ENCODE measurements at places on chromosomes 4 and X. TPM values are rescaled to one million over a fixed set of nuclear protein-coding genes. Genes with fewer than 3 reads are reported as not detected.
A peak's percentile ranks its signal among the peaks of the same experiment; 100 is the strongest.

DNA sequence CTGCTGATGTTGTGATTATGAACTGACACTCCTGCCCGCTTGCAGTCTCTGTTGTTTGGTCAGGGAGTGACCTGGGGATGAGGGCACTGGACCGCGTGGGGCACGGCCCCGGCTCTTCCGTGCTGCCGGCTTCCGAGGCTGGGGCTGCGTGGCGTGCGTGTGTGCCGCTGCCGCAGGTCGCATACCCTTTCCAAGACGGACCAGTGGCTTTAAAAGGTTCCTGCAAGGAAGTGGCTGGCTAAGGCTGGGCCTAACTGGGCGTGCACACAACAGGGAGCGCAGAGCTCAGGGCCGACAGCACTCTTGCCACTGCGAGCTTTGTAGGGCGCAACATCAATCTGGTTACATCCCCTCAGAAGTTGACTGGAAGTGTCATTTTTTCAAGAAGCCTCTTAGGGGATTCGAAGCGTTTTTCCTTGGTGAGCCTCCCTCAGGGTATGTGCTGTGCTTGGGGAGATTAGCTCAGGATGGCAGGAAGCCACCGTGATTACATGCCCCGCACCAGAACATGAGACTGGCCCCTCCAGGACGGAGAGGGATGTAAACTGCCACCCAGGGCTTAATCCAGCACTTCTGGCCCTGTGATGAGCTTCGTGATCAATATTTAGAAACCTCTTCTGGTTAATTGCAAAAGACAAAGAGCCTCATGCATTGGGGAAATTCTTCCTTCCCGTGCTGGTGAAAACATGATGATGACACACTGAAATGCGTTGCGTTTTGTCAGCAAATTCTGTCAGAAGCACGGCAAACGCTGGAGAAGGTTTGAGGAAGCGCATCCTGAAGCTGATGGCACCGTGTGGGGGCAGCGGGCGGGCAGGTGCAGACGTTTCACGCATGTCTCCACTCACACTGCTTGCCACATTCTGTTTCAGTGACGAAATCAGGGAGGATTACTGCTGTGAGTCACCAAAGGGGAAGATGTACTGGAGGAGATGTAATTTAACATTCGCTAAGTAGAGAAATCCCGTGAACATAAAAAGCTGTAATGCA lies 11.1 kb downstream of the MAEA start:
- DNase-seq = peak; percentile 97
- H3K27me3 ChIP-seq = no peaks in the 10 kb centered on the region
- H3K4me1 ChIP-seq = no peaks in the 10 kb centered on the region
- peak overlapping the region; percentile 20 for H3K27ac ChIP-seq
- H3K36me3 ChIP-seq = peaks cover 25% of the 10 kb centered on the region

- no peaks in the 10 kb centered on the region for H3K36me3 ChIP-seq
- H3K4me3 ChIP-seq = no peak overlapping the region
- no peak overlapping the region for H3K27ac ChIP-seq
- DNase-seq = no peak
- no peaks in the 10 kb centered on the region for H3K27me3 ChIP-seq
Observed at GRCh38 chr4:99617374-99617773, 40.3 kb downstream of the C4orf54 start.

GRCh38 chrX:727738-728621 lies 97.4 kb downstream of the SHOX start:
- no peaks in the 10 kb centered on the region for H3K27me3 ChIP-seq
- H3K4me3 ChIP-seq = no peak overlapping the region
- H3K4me1 ChIP-seq = no peaks in the 10 kb centered on the region
- peak; percentile 39 for DNase-seq

- no peaks in the 10 kb centered on the region for H3K27me3 ChIP-seq
- no peak overlapping the region for H3K4me3 ChIP-seq
- no peak for DNase-seq
- H3K4me1 ChIP-seq = no peaks in the 10 kb centered on the region
- H3K36me3 ChIP-seq = no peaks in the 10 kb centered on the region
Observed at GRCh38 chr4:154001193-154001592, 212.3 kb upstream of the SFRP2 start.

GRCh38 chrX:49209434-49210251 lies 9.7 kb upstream of the SYP start:
- H3K4me1 ChIP-seq = no peaks in the 10 kb centered on the region
- no peak overlapping the region for H3K4me3 ChIP-seq
- H3K27ac ChIP-seq = no peak overlapping the region
- H3K36me3 ChIP-seq = no peaks in the 10 kb centered on the region

GRCh38 chrX:96445531-96446065 lies 239.0 kb upstream of the DIAPH2 start:
- H3K36me3 ChIP-seq = no peaks in the 10 kb centered on the region
- H3K27ac ChIP-seq = no peak overlapping the region
- H3K4me1 ChIP-seq = no peaks in the 10 kb centered on the region
- H3K4me3 ChIP-seq = no peak overlapping the region

DNA sequence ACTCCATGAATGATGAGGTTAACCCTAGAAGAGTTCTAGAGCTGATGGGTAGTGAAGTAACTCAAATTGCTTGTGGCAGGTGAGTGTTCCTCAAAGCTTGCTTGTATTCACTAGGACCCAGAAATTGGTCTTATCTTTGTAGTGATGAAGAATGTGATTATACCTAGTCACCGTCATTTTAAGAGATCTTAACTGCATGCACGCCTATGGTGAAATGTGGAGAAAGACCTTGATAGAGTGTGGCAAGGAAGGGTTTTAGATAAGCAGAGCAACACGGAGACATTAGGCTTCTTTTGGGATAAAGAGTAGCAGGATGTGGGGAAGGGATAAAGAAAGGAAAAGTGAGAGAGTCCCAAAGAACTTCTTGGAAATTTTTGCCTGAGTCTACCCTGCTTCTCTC lies 42.4 kb downstream of the NAP1L5 start:
- no peak overlapping the region for H3K4me3 ChIP-seq
- H3K27me3 ChIP-seq = no peaks in the 10 kb centered on the region
- no peaks in the 10 kb centered on the region for H3K36me3 ChIP-seq
- peaks cover 11% of the 10 kb centered on the region for H3K4me1 ChIP-seq

DNA sequence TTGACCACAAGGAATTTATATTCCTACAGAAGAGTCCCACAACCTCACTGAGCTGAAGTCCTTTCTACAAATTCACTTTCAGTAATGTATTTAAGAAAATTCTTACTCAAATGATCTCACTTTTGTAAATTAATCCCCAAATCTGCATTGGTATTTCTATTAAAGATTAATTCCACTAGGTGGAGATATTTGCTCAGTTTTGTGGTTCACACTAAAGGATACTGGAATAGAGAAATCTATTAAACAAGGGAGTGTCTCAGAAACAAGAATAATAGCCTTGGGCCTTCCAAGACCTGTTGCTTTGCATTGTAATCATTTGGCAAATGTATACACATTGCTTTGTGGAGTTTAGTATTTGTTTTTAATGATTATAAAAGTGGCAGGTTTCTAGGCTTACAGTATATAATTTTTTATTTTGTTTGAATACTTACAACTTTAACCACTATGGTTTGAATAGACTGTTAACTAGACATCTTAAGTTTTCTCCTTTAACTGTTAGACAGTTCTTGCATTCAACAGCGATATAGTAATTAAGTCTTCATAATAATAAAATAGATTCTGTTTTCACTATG lies 25.9 kb downstream of the CFAP299 start:
- H3K4me3 ChIP-seq = no peak overlapping the region
- no peak overlapping the region for H3K27ac ChIP-seq
- H3K27me3 ChIP-seq = no peaks in the 10 kb centered on the region
- H3K36me3 ChIP-seq = peaks cover 5% of the 10 kb centered on the region
- peaks cover 15% of the 10 kb centered on the region for H3K4me1 ChIP-seq
- no peak for DNase-seq

DNA sequence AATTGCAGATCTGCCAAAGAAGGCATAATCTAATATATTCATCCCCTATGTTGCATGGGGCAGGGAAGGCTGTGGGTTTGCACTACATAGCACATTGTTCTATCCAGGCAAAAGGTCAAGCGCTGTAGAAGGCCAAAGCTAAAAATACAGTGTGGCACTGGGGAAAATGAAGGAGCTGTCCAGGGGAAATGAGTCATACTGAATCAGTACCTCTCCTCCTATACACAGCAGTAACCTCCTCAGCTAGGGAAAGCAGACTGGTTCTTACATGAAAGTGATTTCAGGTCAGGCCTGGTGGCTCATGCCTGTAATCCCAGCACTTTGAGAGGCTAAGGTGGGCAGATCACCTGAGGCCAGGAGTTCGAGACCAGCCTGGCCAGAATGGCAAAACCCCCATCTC lies 31.0 kb upstream of the SLC25A4 start:
- peak; percentile 97 for DNase-seq
- no peaks in the 10 kb centered on the region for H3K36me3 ChIP-seq
- no peak overlapping the region for H3K27ac ChIP-seq
- H3K4me1 ChIP-seq = peaks cover 18% of the 10 kb centered on the region
- H3K4me3 ChIP-seq = no peak overlapping the region

- H3K27me3 ChIP-seq = no peaks in the 10 kb centered on the region
- peaks cover 6% of the 10 kb centered on the region for H3K4me1 ChIP-seq
- H3K36me3 ChIP-seq = no peaks in the 10 kb centered on the region
Observed at GRCh38 chr4:88827442-88827841, 129.8 kb upstream of the NAP1L5 start.

DNA sequence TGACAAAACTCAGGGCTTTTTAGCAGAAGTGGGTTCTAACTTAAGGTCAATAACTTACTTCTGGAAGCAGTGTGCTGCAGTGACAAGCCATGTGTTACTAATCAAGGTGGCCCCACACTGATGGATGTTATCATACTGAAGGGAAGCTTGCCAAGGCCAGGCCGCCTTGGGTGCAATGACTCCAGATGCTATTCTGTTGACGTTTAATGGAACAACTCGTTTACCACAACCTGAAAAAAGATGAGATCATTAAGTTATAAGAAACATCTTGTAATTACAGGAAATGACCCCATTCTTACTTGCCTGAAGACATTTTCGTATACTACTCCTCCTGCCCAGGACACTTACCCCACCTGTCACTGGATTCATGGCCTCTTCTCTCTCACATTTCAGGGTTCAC lies 38.9 kb upstream of the TMPRSS11D start:
- H3K4me3 ChIP-seq = no peak overlapping the region
- H3K27ac ChIP-seq = no peak overlapping the region
- no peaks in the 10 kb centered on the region for H3K27me3 ChIP-seq
- no peaks in the 10 kb centered on the region for H3K36me3 ChIP-seq
- no peak for DNase-seq

DNA sequence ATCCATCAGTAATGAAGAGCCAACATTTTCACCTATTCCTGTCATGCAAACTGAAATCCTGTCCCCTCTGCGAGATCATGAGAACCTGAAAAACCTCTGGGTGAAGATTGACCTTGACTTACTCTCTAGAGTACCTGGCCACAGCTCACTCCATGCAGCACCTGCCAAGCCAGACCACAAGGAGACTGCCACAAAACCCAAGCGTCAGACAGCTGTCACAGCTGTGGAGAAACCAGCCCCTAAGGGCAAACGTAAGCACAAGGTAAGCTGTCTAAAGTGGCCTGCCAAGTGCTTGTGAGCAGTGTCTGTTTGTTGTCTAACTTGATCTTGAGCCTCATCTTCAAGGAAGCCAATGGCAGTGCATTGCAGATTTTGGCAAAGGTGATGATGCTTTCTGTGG lies 455.9 kb downstream of the AFF2 start:
- no peak for DNase-seq
- H3K27me3 ChIP-seq = no peaks in the 10 kb centered on the region
- no peaks in the 10 kb centered on the region for H3K36me3 ChIP-seq
- H3K4me3 ChIP-seq = no peak overlapping the region

- H3K27me3 ChIP-seq = no peaks in the 10 kb centered on the region
- H3K4me1 ChIP-seq = no peaks in the 10 kb centered on the region
- H3K4me3 ChIP-seq = no peak overlapping the region
- no peak for DNase-seq
- H3K27ac ChIP-seq = no peak overlapping the region
- H3K36me3 ChIP-seq = no peaks in the 10 kb centered on the region
Observed at GRCh38 chr4:81180916-81181315, 34.1 kb downstream of the PRKG2 start.

DNA sequence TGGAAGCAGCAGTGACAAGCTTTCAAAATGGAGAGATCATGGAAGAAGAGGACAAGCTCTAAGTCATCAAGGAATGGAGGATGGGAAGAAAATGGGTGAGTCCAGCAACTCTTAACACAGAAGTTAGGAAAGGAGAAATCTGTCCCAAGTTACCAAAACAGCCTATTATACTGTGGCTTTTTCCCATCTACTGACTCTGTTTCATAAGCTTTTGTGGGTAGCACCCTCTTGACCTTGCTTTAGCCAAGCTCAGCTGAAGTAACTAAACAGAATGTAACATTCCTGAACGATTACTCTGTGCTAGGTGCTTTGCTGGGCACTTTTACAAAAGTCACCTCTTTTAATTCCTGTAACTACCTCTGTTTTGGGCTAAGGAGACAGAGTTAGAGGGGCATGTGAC lies 54.9 kb downstream of the MAP7D2 start:
- no peak overlapping the region for H3K4me3 ChIP-seq
- no peaks in the 10 kb centered on the region for H3K27me3 ChIP-seq
- H3K27ac ChIP-seq = no peak overlapping the region
- H3K36me3 ChIP-seq = no peaks in the 10 kb centered on the region

DNA sequence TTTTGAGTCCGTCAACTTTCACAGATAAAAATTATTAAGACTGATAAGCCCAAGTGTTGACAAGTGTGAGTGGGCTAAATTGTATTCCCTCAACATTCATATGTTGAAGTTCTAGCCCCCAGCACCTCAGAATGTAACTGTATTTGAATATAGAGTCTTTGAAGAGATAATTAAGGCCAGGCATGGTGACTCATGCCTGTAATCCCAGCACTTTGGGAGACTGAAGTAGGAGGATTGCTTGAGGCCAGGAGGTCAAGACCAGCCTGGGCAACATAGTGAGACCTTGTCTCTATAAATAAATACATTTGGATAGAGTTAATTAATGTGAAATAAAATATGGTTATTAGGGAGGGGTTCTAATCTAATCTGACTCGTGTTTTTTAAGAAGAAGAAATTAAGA lies 29.7 kb upstream of the SLC25A4 start:
- DNase-seq = no peak
- no peak overlapping the region for H3K4me3 ChIP-seq
- H3K36me3 ChIP-seq = no peaks in the 10 kb centered on the region
- no peaks in the 10 kb centered on the region for H3K27me3 ChIP-seq
- H3K27ac ChIP-seq = no peak overlapping the region
- H3K4me1 ChIP-seq = peaks cover 18% of the 10 kb centered on the region

DNA sequence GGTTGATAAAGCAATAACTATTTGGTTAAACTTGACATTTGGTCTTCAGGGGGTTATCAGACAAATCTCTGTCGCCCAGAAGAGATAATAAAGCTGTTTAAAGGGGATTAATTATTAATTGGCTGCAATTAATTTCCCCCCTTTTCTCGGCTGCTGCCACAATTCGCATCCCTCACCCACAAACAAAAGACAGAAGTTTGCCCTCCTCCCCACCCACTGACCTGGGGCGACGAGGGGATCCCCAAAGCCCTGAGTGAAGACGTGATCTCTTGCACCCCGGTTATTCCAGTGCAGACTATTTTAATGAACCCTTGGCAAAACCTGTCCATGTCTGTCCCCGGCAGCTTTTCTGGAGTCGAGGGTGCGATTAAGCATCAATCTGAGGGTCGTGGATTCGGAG lies 55.7 kb upstream of the TMEM33 start:
- no peak overlapping the region for H3K4me3 ChIP-seq
- H3K36me3 ChIP-seq = no peaks in the 10 kb centered on the region
- H3K27me3 ChIP-seq = peaks cover 74% of the 10 kb centered on the region
- H3K4me1 ChIP-seq = peaks cover 6% of the 10 kb centered on the region
- no peak overlapping the region for H3K27ac ChIP-seq

The HSFX3 gene
- total RNA-seq = not detected

The PTTG2 gene
- total RNA-seq = not detected

The EPHA5 gene
- 0.59 TPM for total RNA-seq

The MGAT4D gene
- total RNA-seq = not detected

The ZFP42 gene
- not detected for total RNA-seq

The PSAPL1 gene
- total RNA-seq = not detected

The FAM47A gene
- not detected for total RNA-seq

The GAB1 gene
- 20.6 TPM for total RNA-seq

The CCNI gene
- total RNA-seq = 229 TPM

The SPON2 gene
- 29.8 TPM for total RNA-seq
